ENCODE measurements at places on chromosomes 4 and X.

- no peak for DNase-seq
Measured at GRCh38 chrX:109345856-109346255, 136.0 kb downstream of the GUCY2F start.

DNA sequence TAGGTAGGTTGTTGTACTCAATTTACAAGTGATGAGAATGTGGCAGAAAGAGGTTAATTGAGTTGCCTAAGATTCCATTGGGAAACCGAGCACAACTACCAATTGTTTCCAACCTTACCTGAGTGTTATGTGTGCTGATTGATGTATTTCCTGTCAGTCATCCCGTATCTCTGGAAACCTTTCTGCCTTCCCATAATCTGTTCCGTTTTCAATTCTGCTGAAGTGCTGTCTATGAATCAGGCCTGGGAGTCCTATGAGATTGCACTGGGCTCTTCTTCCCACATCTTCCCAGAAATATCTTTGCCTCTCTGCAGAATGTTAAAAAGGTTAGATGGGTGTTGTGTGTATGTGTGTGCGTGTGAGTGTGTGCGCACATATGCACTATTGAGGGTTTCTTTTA, 229.5 kb upstream of the ANXA3 start:
- no peak for DNase-seq

GRCh38 chr4:40283968-40284367, 51.2 kb upstream of the CHRNA9 start:
- peak; percentile 36 for DNase-seq

DNA sequence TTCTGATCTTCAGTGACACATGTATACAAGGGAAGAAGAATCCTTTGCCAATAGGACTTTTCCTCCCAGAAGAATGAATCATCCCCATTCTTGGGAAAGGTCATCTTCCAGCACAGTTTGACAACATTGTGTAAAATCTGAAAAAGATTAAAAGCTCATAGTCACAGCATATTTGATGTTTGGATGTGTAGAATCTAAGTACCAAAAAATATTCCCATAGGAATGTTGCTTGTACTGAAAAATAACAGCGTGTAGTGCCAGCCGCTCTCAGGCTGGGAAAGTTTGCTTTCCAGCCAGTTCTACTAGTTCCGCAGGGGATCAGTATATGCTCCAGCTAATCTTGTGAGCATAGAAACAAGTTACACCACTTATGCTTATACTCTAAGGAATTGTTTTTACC, 74.7 kb upstream of the IL13RA1 start:
- no peak for DNase-seq

DNA sequence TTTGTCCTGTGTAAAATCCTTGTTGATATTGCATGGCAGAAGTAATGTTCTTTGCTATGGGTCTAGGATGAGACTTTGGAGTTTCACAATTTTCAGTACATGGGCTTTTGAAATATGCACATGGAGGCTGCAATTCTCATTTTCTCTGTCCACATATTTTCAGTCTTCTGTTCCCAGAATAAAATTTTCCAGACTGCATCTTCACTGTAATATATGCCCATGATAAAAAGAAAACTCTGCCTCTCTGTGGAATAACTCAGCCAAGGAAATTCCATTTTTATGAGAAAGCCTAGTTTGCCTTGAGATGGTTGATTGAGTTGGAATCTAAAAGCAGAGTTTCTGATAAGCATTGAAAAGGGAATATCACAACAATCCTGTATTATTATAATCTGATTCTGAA, 601.4 kb upstream of the AADAT start:
- no peak for DNase-seq

GRCh38 chr4:67934628-67935027, 28.7 kb downstream of the TMPRSS11A start:
- DNase-seq: no peak

GRCh38 chr4:121421594-121421993, 40.8 kb upstream of the QRFPR start:
- DNase-seq: no peak

DNA sequence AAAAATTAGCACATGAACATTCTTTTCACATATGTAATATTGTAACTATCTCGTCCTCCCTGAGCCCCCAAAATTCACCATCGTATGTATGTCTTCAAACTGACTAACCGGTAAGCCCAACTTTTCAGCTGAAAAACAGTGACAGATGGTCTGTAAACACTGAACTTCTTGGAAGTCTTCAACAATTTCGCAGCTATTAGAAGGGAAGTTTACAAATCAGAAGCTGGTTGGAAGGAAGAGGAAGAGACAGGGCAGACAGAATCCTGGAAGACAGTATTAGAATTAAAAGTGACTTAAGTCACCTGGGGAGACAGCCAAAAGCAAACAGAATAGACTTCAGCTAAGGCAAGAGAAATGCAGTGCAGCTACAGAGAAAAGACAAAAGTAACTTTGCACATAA, 858.4 kb downstream of the ADGRL3 start:
- DNase-seq: no peak

- DNase-seq: no peak
Measured at GRCh38 chrX:15929194-15929593, 74.6 kb upstream of the AP1S2 start.

DNA sequence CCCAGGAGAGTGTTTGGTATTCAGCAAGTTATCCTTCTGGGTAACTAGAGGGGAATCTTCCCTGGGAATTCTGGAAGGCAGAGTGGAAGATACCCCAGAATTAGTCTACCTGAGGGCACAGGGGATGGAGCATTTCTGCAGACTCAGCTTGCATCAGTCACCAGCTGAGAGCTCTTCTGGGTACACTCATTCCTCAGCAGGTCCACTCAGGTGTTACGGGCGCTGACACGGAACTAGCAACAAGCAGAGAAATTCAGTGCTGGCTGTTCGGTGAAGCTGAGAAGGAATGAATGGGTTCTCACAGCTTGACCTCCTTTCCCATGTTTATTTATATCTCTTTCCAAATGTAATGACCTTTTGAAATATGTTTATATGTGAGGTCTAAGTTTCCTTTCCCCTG, 106.0 kb upstream of the PNPLA4 start:
- no peak for DNase-seq

- DNase-seq: no peak
Measured at GRCh38 chr4:39763714-39764572, 66.0 kb downstream of the UBE2K start.

DNA sequence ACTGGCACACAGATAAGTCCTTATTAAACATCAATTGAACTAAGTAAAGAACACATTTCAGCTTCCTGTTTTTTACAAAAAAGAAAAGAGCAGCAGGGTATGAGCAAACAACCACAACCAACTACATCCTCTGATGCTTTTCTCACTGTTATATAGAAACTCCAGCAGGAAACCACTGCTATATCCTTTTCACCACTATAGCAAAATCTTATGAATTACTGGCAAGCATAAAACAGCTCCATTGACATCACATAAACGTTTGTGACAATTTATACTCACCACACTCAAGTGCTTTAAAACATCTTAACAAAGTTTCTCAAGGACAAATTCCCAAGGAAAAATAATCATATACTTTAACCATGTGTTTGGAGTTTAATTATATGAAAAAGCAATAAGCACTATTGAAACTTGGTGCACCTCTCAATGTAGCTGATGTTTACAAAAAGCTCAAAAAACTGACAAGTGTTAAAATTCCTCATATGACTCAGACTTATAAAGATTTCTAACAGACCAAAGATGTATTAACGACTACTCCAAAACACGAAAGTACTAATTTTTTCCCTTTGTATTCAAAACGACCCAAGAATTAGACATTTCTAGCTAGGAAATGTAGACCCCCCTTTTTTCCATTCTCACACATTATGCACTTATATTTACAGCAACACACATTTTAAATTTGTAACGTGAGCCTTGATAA, 12.9 kb downstream of the GPRIN3 start:
- DNase-seq: no peak

DNA sequence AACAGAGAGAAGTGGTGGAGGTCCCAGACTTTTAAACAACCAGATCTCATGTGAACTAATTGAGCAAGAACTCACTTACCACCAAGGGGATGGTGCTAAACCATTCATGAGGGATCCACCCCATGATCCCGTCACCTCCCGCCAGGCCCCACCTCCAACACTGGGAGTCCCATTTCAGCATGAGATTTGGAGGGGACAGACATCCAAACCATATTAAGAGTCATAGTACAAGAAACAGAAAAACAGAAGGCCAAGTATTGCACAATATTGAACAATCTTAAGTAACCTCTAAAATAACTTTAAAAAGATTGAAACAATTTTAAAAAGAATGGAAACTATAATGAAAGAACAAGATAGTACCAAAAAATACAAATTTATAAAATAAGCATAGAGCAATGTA, 110.0 kb downstream of the CBR4 start:
- DNase-seq: no peak

DNA sequence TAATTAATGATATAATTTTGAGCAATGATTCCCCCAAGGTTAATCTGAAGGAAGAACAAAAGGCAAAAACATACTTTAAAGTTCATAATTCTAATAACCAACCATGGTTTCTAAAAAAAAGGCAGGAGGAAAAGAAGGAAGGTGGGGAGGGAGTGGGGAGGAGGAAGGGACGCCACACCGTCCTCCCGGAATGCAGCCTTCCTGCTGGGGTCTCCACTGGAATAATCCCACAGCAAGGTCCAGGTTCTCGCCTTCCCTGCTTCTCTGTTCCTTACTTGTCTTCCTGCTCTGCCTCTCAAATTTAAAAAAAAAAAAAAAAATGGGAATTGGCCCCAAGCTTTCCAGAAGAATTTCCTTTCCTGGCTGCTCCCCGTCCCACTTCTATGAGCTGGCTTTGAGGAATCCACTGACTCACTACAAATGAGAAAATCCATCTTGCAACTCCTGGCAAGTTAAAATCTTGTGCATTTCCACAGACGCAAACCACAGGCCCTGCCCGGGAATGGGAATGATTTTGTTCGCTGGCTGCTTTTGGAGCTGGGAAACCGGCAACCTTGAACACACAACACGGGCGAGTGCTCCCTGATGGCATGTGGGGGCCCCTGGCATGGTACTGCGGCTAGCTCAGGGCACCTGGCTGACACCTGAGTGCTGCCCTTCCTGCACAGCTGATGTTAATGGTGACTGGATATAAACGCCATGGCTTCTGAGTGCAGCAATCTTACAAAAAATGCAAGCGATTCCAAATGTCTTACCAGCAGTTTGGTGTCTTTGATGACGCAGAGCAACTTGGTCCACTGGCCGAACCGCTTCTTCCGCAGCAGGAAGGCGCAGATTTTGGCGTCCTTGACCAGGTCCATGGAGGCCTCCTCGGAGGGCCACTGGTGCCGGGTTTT, 97.0 kb downstream of the AFAP1 start:
- DNase-seq: no peak

GRCh38 chr4:87542734-87543312, 13.6 kb upstream of the SPARCL1 start:
- no peak for DNase-seq

GRCh38 chr4:156898373-156899117, 73.1 kb downstream of the PDGFC start:
- DNase-seq: no peak

- DNase-seq: peak; percentile 7
Measured at GRCh38 chrX:119008110-119008744, 33.8 kb downstream of the LONRF3 start.

GRCh38 chrX:130118441-130119311, 8.4 kb upstream of the ELF4 start:
- no peak for DNase-seq

- no peak for DNase-seq
Measured at GRCh38 chrX:107102980-107103379, 15.6 kb downstream of the RBM41 start.

DNA sequence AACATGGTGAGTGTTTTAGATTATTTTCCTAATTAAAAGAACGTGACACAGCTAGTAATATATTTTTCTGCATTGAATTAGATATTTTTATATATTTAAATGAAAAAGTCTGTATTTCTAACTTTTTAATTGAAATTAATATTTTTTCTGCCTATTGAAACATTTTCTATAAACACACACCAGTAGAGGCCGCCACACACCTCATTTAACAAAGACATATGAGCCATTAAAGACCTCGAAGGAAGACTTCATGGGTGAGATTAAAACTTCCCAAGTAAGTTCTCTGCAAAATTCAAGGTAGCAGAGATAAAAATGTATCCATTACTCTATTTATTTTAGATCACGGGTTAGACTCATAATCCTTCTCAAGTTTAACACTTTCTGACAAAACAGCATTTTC, 8.3 kb downstream of the SLITRK2 start:
- DNase-seq: no peak

- no peak for DNase-seq
Measured at GRCh38 chrX:78375894-78376293, 48.5 kb upstream of the CYSLTR1 start.

DNA sequence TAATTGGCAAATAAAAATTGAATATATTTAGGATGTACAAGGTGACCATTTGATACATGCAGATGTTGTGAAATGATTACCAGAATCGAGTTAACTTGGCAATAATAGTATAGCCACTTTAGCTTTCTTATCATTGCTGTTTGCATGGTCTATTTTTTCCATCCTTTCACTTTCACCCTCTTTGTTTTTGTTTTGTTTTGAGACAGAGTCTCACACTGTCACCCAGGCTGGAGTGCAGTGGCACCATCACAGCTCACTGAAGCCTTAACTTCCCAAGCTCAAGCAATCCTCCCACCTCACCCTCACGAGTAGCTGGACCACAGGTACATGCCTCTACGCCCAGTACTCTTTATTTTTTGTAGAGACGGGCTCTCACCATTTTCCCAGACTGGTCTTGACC, 218.6 kb upstream of the ADGRL3 start:
- DNase-seq: no peak

GRCh38 chr4:177351622-177352244, 42.1 kb downstream of the NEIL3 start:
- DNase-seq: no peak

DNA sequence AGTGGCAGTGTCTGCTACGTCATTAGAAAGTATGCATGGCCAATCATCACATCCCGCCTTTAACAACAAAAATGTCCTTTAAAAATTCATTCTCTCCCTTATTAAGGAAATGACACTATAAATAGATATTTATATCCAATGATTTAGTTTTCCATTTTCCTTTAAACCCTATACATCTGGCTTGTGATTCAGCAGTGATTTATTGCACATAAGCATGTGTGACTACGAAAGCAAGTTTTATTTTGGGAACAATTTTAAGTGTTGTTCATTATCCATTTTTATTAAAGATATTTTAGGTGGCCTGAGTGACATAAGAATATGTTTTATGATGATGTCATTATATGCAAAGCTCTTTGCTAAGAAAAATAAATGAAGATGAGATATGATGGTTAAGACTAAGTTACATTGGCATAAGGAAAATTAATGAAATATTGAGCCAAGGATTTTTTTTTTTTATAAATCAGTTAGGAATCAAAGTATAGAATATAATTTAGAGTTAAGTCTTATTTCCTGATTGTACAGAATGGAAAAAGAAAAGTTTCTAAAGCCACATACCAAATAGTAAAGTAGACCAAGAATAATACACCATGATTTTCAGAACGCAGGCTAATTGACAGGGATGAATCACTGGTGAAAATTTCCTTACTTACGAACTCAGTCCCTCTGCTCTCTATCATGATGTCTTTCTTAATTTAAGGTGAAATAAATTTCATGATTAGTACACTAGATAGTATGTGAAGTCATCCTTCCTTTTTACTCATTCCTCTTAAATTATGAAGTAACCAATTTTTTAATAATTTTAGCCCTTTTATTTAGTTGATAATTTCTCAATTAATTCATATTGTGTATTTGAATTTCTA, 822.4 kb downstream of the FAT4 start:
- no peak for DNase-seq

- DNase-seq: no peak
Measured at GRCh38 chr4:6957994-6958393, 48.4 kb downstream of the TBC1D14 start.

GRCh38 chr4:10773010-10773409, 88.4 kb upstream of the CLNK start:
- no peak for DNase-seq

GRCh38 chr4:35639929-35640328, 604.4 kb downstream of the ARAP2 start:
- no peak for DNase-seq

GRCh38 chr4:77349364-77349763, 192.4 kb downstream of the CCNG2 start:
- DNase-seq: no peak

Measured in stimulated activated CD8-positive, alpha-beta memory T cell treated with anti-CD3 and anti-CD28 coated beads, Interleukin-4, amount 100 ng/mL, for 1 hour (primary cell).